Activated gamma-delta T cell treated with anti-CD3 and anti-CD28 coated beads, Interleukin-2, amount 50 U/mL, for 16 hours (primary cell): ENCODE measurements at places on chromosomes 3 and 15.

GRCh38 chr15:38176691-38177090 is 75.9 kb upstream of the SPRED1 start:
- no peak for DNase-seq

DNA sequence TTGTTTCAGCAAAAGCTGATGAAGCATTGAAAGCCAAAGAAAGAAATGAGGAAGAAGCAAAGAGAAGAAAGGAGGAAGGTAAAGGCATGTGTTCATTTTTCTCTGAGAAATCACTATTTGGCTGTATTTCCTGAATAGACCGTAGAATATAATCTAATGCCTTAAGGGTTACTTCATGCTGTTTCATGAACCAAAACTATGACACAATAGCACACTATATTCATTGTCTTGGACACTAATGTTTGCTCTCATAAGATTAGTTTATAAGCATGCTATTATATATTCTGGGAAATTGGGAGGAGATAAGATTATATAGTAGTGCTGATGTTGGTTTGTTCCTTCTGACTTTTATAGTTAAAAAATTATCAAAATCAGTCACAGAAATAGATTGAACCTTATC is 110.1 kb upstream of the MLF1 start:
- DNase-seq, result no peak

DNA sequence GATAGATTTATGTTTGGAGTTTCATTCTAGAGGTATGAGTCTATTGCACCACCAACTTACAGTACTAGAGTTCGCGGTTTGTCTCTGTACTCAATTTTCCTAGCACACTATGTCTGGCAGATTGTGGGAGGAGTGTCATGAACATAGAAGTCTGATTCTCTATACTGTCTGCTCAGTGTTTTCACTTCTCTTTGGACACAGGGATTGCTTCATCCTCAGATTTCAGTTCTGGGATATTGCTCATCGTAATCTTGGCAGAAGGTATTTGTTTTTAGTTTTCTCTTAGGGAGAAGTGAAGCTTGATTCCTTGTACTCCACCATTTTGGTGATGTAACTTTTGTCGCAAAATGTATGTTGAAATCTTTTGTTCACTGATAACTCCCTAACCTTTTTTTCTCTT is 27.8 kb upstream of the AZI2 start:
- DNase-seq, result no peak

- no peak for DNase-seq
These were observed 26.1 kb downstream of the RPL39L start for GRCh38 chr3:187112934-187113793.

DNA sequence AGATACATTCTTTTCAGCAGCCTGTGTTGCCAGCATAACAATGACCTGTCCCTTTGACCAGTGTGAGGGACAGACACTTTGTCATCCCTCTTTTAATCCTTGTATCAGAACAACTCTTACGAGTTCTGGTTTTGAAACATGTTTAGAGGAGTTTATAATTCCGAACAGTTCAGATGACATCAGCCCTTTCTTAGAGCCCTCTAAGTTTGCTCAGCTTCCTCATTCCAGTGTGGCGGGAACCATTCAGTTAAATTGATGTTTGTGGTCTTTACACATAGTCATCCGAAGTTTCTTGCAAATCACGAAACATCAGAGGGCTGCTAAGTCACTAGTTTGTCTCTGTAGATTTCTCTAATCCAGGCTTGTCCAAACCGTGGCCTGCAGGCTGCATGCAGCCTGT is 102.5 kb downstream of the AKAP13 start:
- no peak for DNase-seq

DNA sequence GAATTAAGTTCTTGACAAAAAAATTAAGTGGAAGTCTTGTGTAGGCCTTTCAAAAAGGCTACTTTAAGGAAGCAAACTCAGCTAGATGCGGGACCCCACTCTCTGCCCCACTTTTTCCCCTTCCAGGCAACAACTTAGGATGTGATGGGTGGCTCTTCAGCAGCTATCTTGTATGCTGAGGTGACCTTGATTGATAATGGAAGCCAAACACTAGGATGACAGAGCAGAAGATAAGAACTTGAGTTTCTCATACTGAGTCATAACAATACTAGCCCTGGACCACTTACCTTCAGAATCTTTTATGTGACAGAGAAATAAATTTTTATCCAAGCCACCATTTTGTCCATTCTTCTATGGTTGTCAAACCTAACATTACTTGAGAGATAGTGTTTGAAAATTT is 16.1 kb downstream of the PDCD10 start:
- DNase-seq, result no peak

- no peak for DNase-seq
These were observed at the start of gene CHL1 for GRCh38 chr3:196311-197148. Gene CHL1 (plus strand): TSS chr3:196763. CDS start chr3:319777, 123,014 bp downstream.

DNA sequence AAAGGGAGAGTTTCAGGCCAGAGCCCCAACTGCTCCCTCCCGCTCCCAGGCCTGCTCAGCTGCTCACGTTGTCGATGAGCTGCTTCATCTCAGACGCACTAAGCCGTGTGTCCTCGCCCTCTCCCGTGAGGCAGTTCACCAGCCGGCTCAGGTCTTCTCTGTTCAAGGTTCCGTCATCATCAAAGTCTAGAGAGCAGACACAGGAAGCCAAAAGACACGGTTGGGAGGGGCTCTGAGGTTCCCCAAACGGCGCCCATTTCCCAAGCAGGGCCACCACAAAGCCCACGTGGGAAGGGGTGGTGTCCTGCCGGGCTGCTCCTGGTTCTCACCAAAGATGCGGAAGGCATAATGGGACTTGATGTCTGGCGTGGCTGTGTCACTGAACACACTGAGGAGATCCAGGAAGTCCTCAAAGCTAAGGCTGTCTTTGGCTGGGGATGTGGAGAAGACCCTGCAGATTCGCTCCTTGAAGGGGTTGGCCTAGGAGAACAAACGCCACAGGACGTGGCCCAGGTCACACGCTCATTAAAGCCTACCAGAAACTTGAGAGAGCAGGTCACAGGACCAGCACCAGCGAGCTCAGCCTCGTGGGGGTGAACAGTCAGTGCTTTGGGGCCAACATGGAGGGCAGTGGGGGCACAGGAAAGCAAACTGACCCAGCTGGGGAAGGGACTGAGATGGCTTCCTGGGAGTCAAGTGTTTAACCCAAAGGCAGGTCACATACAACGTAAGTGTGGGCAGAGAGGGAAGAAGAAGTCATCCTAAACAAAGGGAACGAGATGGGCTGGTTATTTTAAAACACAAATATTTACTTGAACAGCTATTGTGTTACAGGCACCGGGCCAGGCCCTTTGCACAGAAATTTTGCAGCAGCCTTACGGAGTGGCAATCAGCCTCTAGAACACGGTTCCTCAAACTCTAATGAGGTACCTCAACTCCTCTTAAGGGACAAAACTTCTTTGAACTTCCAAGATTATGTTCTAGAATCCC is 2.4 kb downstream of the CIB1 start:
- DNase-seq, result peak; percentile 63

GRCh38 chr15:53108319-53108718 is 318.2 kb upstream of the ONECUT1 start:
- no peak for DNase-seq

- no peak for DNase-seq
These were observed 139.0 kb downstream of the CTNNB1 start for GRCh38 chr3:41338276-41338675.

DNA sequence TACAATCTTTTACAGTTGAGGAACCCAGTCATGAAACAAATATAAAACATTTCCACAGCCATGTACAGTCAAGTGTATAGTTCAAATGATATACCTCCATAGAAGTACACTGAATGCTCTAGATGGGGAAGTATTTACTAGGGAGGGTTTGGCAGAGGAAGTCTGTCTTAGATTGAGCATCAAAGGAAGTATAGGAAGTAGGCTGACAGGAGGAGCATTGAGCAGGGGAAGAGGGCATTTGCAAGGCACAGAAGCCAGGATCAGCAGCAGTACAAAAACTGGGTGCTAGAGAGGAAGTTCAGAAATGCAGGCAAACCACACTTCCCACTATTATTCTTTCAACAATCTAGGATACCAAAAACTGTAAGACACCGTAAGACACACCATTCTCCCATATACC is 122.6 kb downstream of the ANO10 start:
- DNase-seq, result no peak

DNA sequence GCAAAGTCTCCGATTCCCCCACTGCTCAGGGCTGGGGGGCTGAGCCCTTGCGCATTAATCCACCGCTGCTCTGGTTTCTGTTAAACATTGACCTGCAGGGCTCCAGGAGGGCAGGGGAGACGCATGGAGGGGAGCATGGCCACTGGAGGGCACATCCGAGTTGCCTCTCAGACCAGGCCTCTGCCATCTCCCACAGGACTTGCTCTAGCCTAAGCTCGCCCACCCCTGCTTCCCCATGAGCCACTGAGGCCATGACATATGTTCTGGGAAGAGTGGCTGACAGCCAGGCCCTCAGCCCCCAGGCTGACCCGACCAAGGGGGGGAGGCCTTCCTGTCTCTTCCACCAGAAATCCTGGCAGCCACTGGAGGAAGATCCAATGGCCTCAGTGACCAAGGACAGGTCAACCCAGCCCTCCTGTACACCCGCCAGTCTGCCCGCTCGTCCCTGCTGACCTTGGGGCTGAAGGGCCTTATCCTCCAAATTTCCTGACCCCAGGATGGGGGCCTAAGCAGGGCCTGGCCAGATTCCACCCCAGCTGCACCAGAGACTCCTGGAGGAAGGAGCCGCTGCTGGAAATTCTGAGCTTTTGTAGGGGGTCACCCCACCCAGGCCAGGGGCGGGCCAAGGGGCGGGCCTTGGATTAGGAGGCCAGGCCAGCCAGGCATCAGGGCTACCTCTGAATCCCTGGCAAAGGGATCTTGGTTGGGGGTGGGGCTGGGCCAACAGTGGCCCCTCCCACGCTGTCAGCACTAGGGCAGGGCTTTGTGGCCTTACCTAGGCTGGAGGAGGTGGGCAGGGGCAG is at the start of gene HYAL1:
Gene HYAL1, minus strand, starts transcription at position 562 of the 803 bp plus-strand sequence. CDS start 618 bp downstream, outside the sequence.
- DNase-seq, result no peak

- no peak for DNase-seq
These were observed 667.4 kb downstream of the NTRK3 start for GRCh38 chr15:87589134-87589533.

DNA sequence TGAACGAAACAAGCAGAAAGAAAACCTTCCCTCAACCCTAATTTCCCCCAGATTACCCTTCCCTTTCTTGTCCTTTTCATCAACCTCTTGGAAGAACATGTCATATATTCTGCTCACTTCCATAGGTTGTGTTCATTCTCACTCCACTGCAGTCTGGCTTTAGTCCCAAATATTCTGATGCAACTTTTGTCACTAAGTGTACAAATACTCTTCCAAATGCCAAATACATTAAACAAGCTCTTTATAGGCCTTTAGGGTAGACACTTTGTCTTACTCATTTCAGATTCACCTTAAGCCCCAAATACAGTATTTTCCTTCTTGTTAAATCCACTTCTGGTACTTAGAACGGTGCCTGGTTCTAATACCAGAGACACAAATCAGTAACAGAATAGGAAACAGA is 406.5 kb upstream of the CDIN1 start:
- DNase-seq, result no peak

DNA sequence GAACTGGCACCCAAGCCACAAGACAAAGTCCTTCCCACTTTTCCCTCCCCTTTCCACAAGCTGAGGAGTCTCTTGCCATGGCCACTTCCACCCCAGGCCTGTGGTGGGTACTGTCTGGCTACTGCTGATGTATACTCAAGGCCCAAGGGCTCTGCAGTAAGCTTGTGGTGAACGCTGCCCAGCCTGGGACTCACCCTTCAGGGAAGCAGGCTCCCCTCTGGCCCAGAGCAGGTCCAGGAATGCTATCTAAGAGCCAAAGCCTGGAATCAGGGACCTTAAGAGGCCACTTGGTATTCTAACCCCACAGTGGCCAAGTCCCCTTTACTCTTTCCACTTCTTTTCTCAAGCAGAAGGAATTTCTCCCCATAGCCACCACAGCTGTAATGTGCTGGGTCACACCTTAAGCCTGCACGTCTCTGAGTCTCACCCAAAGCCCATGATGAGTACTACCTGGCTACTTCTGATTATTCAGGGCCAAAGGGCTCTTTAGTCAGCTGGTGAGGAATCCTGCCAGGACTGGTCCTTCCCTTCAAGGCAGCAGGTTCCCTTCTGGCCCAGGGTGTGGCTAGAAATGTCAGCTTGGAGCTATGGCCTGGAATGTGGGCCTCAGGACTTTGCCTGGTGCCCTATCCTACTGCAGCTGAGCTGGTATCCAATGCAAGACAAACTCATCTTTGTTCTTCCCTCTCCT is 4.0 kb downstream of the PATL2 start:
- DNase-seq, result no peak

DNA sequence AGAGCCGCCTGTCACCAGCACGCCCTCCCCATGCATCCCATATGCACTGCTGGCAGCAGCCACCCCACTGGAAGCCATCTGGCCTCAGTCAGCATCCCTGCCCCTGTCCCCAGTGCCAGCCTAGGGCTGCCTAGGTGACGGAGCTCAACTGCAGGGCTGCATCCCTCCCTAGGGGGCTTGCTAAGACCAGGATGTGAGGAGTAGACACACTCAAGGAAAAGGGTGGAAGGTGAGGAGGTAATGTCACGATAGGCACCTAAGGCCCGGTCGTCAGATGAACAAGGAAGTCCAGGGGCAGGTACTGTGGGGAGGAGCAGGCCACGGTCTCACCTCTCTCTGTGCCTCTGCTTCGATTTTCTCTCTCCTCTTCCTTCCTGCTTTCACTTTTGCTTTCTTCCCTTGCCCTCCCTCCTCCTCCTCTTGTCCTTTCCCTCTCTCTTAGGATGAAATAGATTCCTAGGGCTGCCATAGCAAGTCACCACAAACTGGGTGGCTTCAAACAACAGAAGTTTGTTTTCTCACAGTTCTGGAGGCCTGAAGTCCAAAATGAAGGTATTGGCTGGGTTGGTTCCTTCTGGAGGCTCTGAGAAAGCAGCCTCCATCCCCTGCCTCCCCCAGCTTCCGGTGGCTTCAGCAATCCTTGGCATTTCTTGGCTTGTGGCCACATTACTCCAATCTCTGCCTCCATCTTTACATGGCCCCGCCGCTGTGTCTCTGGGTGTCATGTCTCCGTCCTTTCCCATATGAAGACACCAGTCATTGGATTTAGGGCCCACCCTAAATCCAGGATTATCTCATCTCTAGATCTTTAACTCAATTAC is 298.3 kb downstream of the SHQ1 start:
- no peak for DNase-seq

DNA sequence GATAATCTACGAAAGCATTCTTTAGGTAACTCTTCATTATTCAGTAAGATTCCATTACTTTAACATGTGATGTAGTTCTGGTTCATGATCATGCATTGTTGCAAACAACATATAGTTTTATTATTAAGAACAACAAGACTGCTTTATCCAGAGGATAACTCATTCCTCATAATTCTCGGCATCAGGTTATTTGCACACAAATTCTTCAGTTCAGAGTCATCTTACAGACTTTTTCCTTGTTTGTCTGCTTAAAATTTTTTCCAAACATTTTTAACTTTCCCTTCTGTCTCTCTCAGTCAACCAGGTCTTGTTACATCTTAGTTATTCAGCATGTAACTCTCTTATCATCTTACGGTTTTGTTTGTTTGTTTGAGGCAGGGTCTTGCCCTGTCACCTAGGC is 60.1 kb downstream of the VGLL3 start:
- DNase-seq, result no peak

- no peak for DNase-seq
These were observed 691.5 kb upstream of the ARPP21 start for GRCh38 chr3:34947834-34948233.
